ENCODE measurements at places on chromosomes 7 and 10.

GRCh38 chr10:14326581-14326980 is 4.1 kb downstream of the FRMD4A start:
- no peak for DNase-seq

GRCh38 chr7:32941181-32941580 is 16.1 kb upstream of the FKBP9 start:
- DNase-seq, result no peak

DNA sequence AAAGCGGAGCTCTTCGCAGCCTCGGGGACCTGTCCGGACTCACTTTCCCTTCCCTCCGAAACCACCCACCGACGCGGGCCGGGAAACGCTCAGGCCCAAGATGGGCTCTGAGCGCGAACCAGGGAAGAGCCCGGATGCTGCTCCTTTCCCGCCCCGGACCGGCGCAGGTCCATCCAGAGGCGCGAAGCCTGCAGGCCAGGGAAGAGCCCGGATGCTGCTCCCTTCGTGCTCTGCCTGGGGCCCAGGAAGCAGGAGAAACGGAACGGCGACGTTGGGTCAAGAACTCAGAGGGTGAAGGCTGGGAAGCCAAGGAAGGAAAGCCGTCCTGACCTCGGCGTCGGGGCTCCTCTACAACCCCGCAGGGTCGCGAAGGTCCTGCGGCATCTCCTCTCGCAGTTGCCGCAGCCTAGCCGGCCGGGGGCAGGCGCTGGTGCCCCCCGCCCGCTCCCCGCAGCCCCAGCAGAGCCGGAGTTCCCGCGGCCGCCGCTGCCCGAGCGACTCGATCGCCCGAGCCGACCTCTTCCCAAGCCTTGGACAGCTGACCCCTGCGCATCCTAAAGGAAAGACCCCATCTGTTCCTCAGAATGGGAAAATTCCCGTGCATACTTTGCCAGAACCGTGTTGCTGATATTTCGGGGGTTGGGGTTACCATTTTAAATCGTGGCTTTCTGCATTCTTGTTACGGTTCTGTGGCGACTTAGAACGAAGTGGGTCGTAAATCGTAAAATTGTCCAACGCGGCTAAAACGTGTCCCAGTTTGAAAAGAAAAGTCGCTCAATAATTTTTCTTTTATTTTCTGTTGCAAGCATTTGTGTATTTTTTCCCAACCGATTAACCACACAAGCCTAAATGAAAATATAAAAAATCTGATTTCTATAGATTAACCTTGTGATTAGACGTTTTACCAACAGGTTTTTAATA is 7.5 kb downstream of the HOXA1 start:
- DNase-seq, result no peak

GRCh38 chr7:47350425-47350824 is 231.5 kb downstream of the TNS3 start:
- DNase-seq, result no peak

DNA sequence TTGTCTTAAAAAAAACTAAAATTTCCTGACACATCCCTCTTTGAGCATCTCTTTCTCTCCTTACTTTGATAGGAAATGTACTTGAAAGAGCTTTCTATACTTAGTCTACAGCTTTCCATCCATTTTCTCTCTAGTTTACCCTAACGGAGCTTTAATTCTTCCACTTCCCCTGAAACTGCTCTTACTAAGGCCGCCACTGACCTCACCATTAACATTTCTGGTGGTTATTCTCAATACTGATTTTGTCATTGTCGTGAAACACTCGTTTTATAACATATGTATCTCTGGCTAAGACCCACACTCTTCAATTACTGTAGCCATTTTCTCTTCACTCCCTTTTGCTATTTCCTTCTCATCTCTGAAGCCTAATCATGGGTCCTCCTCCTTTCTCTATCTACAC is 262.0 kb upstream of the FERD3L start:
- no peak for DNase-seq

DNA sequence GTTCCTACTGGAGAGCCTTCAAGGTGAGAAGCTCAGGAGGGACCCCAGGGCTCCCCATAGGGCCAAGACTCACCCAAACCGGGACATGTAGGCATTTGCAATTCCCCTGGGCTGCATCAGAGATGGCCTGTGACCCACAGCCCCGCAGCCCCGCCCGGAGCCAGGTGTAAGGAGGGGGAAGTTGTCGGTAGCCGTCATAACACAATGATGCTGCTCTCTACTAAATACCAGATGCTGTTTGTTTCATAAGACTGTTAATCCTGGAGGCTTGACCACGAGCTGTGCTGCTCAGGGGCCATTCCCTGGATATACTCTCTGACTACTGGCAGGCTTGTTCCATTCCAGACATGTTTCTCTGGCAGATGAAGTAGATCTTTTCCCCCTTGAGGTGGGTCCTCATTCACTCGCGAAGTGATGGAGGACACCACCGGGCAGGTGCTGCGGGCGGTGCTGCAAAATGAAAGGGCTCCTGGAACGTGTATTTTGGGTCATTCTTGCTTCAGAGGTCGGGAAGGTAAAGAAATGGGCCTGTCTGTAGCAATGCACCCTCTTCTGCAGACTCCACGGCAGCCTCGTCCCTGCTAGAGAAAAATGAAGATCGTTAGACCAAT is 61.1 kb downstream of the MKI67 start:
- DNase-seq, result no peak

DNA sequence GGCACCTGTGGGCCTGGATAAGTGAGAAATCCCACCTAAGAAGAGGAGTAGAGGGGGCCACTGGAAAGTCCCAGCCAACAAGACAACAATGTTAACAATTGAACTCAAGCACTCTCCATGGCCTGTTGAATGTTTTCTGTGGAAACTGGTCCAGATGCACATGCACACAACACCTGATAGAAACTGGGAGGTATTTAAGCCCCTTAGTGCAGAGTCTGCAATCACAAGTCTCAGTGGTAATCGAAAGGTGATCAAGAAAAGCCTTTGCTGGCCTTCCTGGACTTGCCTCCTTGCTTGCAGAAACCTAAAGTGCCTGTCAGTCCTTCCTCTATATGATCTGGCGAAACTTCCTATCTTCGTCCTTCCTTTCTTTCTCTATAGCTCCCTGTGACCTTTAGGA is 30.6 kb upstream of the HNRNPH3 start:
- no peak for DNase-seq

DNA sequence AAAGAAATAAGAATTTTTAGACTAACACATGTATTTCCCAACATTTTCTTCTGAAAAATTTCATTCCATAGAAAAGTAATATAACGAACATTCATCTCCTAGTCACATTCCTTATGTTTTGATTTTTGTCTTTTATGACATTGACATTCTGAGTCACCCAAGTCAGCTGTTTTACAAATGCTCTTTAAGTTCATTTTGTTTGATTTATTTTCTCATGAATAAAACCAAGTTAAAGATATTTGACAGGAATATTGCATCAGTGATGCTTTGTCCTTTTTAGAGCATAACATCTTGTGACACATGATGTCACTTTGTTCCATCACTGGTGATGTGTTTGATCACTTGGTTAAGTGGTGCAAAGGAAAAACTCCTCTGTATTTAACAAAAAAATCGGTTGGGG is 48.4 kb downstream of the HGF start:
- DNase-seq, result no peak

DNA sequence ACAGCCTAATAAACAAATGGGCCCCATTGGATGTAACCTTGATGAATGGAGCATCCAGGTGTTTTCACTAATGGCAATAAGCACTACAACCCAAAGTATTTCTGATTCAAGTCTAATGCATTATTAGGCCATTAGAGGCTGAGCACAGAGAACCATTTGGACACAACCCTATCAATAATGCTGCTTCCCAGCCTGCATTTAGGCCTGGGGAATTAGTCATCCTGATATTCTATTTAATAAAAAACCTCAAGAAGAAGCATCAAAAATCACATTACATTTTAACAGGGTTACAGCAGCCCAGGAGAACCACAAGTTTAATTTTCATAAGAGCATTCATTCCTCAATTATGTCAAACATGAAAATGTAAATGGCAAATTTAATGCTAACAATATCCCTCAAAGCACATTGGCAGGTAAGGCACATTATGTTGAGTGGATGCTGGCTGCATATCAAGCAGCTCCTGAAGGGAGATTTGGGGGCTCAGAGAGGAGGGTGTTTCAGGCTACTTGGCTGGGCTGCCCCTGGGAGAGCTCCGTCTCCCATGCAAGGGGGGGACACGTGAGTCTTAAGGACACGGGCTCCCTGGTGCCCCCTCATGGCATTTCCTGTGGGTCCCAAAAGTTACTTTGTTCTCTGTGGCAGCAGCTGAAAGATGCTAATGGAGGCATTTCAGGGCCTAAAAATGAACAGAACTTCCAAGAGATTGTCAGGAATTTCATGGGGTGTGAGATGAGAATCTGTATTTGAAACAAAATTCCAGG is 143.4 kb downstream of the HERPUD2 start:
- DNase-seq, result no peak

DNA sequence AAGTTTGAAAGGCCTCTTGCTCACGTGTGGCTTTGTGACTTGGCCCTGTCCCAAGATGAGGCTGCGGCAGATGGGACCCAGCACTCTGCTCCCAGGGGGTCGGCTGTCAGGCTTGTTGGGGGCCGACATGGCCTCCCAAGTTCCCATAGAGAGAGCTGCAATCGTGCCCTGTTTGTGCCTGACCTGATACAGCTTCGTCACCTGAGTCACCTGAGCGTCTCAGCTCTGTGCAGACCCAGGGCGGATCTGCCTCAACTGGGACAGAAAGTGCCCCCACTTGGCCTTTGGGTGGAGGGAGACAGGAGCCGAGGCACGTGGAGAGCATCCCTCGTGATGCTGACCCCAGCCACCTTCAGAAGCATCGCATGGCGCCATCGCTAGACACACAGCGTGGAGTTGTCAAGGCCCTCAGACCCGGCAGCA is 21.7 kb downstream of the PAPOLB start:
- DNase-seq, result no peak

DNA sequence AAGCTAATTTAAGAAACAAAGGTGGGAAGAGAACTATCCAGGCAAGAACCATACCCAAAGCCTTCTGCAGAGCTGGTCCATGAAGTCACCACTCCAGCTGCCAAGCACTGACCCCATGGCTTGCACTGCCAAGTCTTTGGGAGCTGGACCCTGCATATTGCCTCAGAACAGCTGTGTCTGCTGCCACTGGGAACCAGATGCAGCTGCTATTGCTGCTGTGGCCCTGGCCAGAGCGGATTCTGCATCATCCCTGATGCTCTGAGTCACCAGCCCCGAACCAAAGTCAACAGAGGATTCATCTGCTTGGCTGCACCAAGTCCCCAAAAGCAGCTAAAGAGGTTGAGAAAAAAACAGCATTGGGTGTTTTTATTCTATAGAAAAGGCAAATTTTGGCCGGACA is 39.2 kb upstream of the GSAP start:
- DNase-seq, result no peak

DNA sequence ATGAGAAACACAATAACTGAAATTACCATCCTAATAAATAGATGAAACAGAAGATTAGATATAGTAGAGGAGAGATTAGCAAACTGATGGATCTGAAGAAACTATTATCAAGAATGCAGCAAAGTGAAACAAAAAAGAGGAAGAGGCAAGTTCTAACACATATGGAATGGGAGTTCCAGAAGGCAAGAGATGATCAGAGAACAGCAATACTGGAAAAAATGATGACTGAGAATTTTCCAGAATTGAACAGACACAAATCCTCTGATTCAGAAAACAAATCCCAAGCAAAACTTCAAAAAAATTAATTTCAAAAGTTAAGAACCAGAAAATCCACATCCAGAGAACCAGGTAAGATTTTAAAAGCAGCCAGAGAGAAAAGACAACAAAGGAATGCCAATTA is 20.2 kb upstream of the CYREN start:
- DNase-seq, result no peak

- DNase-seq, result no peak
Measured at GRCh38 chr10:29370097-29371092, 81.5 kb downstream of the LYZL1 start.

DNA sequence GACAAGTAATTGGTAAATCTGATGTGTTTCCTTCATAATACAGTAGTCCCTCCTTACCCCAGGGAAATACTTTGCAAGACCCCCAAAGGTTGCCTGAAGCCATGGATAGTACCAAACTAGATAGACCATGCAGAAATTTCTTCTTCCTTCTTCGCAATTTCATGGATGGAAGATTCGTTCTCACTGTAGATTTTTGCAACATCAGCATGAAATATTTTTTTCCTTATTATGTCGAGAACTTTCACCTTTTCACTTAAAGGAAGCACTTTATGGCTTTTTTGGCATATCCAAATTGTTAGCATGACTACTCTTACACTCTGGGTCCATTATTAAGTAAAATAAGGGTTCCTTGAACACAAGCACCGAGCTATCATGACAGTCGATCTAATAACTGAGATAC is 333.2 kb downstream of the LHFPL3 start:
- no peak for DNase-seq

DNA sequence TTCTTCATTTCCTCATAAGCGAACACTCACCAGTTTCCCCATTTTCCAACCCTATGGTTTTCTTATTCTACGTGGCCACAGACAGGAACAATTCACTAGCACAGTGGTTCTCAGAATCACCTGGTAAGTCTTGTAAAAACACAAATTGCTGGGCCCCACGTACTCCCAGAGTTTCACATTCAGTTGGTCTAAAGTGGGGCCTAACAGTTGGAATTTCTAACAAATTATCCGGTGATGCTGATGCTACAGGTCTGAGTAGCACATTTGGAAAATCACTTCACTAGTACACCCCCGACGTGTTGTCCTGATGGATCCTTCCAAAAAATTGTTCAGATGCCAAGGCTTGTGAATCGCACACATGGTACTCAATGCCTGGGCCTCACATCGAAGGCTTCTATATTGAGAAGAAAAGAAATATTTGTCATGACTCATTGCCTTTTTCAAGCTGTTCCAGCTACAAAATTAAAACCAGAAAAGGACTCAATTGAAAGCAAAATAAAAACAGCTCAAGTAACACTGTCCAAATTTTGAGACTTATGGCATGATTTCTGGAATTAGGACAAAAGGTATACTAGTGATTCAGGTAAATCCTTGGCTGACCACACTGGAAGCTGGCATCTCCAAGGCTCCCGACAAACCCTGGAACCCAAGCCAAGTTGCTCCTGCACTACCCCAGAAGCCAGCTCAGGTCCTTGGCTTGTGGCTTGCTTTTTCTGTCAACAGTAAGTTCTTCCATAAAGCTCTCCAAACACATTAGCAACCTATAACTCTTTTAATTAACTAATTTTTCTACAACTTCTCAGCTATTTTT is 12.9 kb upstream of the VIM start:
- no peak for DNase-seq

GRCh38 chr10:55104738-55105137 is 303.7 kb upstream of the PCDH15 start:
- no peak for DNase-seq

- DNase-seq, result peak; percentile 52
Measured at GRCh38 chr7:117020591-117020973, 67.3 kb downstream of the ST7 start.

GRCh38 chr10:89873055-89873454 is 171.7 kb downstream of the KIF20B start:
- DNase-seq, result no peak

DNA sequence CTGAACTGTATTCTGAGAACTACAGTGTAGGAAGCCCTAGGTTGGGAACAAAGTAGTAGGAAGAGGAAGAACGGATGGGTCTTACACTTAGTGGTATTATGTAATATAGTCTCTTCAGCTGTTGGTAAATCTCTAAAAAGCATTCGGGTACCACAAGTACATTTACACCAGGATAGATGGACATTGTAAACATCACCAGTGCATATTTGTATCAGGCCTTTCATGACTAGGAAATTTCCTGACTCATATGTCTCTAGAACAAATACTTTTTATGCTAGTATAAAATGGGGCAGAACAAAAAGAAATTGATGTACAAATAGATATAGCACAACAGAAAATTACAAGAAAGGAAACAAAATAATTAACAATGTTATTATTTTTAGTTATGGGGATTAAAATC is 21.5 kb upstream of the OR6B1 start:
- no peak for DNase-seq
